ENCODE measurements at places on chromosomes 6 and 20.

DNA sequence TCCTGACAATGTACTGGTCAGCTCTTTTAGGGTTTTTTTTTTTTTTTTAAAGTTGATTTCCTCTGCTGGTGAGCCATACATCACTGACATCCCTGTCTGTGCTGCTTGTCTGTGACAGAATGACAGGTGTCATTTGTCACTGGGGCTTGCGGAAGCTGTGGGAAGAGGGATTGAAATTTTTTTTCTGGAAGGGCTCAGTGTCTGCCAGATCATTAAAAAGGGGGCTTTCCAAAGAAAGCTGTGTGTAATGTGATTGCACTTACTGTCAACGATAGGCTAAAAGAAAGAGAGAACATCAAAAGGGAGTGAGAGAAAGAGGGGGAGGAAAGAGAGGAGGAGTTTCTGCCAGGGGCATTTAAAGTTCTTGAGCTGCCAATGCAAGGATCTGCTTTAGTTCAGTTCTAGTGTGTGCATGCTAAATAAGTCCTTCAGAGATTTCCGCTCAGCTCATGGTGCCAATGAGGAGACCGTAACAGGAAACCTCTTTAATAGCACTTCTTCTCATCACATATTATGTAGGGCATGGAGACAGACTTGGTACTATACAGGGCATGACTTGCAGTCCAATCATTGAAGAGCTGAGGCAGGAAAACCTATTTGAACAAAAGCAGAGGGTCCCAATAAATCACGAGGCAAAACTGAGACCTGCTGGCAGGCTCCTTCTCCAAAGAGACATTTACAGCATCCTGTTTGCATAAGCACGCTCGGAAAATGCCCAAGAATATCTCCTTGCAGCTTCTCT is 177.2 kb downstream of the TSHZ2 start:
- DNase-seq, result no peak

DNA sequence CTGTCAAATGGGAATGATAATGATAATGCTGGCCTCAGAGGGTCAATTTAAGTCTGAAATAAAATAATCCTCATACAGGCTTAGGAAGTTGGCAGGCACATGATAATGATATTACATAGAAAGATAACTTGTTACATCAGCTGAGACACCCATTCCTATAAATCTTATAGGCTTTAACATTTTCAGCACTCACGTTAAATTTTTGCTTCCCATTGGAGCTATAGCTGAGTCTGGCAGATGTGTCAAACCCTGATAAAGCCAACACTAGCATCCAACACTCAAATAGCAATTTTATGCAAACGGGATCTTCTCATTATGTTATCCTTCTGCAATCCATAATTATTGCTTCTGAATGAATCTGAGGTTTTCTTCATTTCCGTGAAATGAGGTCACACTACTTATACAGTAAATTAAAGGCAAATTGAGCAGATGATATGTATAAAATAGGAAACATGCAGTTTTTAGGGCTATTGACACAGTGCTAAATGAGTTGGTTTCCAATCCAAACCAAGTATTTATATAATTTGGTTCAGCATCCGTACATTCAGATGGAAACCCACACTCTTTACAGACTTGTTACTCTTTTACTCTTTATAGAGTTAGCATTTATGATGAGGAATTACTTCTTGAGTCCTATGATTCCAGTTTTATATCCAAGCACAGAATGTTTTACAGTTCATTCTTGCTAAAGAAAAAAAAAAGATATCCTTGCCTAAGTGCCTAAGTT is 481.6 kb downstream of the BTBD3 start:
- no peak for DNase-seq

GRCh38 chr6:134882426-134883038 is 67.4 kb downstream of the ALDH8A1 start:
- DNase-seq, result peak; percentile 65

DNA sequence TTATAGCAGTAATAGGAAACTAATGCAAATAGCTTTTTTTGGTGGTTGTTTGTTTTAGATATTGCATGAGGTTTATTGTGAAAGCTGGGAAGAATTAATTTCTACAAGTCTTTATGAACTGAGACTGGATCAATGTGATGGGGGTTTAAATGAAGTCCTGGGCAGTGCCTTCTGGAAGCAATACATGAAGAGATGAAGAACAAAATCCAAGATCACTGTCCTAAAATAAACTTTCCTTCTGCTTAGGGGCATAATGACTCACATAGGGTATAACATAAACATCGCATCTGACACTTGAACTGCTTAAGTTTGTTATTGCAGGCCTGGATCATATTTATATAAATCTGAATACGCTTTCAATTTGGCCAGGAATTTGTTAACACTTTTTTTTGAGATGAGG is 20.9 kb upstream of the SHLD1 start:
- DNase-seq, result no peak

GRCh38 chr6:134584847-134585516 is 267.1 kb upstream of the SGK1 start:
- no peak for DNase-seq

DNA sequence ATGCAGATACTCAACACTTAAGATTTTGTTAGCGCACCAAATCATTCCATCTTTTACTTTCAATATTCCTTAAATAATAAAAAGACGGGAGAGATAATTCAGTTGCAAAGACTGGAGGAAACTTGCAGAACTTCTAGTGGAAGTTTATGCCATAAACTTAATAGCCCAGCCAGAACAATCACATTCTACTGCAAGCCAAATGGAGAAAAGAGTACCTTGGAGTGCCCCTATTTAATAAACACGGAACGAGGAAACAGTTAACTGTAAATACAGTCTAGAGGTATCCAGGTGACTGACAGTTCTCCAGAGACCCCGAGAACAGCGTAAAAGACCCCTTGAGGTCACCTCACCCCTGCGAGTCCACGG is 635 bp downstream of the SLC35B3 start:
- no peak for DNase-seq

- DNase-seq, result no peak
Measured at GRCh38 chr6:105898286-105898685, 187.8 kb upstream of the PRDM1 start.

DNA sequence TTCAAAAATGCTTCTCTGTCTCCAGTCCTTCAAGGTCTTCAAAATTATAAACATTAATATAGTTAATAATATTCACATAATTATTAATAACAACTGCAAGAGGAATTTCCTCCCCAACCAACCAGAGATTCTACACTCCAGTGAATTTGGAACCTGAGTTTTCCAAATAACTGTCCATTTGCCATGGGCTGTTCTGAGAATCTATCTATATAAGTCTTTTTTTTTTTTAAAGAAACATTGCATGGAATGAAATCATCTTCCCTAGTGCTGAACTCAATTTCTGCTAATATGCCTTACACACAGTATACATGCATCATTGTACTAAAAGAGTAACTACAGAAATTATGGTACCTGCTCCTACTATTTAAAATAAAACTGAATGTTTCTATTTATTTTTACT is 113.9 kb downstream of the SLC22A3 start:
- DNase-seq, result no peak

GRCh38 chr6:72857791-72858585 is 236.1 kb downstream of the KCNQ5 start:
- no peak for DNase-seq

DNA sequence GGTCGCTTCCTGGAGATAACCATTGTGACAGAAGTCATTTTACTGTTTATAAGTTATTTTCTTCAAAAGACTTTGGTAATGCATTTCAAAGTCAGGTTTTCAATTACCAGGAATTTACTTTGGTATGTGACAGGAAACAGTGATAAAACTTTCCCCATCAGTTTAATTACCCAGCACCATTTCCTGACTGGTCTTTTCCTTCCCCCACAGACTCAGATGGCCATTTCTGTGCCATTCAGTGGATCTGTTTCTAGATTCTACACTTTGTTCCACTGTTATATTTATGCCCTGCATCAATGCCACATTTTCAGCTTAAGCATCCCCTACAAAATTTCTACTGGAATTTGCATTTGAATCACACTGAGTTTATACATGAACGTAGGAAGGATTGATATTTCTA is 16.3 kb downstream of the RRBP1 start:
- DNase-seq, result no peak

DNA sequence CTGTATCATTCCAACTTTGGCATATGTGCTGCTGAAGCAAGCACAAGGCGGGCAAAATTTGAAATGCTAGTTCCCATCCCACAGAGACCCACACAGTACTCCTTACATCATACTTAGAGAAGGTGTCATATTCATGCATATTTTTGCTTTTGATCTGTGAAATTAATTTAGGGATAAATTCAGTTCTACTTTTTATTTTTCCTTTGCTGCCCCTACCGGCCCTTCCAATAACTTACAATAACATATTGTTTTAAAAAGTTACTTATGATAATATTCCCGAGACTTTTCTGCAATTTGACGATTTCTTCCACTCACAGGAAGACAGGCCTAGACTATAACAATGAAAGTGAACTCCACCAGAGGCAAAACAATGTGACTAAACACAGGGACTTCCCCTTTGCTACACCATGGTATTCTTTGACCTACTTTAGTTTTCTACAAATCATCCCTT is 35.0 kb downstream of the SESN1 start:
- DNase-seq, result no peak

GRCh38 chr6:33312361-33313104 is 1.3 kb downstream of the TAPBP start:
- DNase-seq, result peak; percentile 50

GRCh38 chr20:59010321-59010994 is 3.4 kb upstream of the CTSZ start:
- no peak for DNase-seq

DNA sequence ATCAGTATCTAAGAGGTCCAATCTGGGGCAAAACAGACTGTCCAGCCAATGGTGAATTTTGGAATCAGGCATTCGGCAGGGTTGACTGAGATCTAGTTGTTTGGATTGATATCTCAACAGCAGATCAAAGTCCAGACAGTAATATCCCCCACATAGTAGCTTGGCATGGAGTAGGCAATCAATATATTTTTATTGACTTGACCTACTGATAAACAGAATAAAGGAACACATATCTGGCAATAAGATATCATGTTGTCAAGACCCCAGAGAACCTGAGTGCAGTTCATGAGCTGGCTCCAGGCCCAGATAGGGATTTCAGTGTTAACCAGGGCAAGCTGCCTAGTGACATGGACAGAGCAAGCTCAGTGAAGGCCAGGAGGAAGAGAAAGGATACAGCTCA is 34.4 kb downstream of the TNFAIP3 start:
- DNase-seq, result no peak

DNA sequence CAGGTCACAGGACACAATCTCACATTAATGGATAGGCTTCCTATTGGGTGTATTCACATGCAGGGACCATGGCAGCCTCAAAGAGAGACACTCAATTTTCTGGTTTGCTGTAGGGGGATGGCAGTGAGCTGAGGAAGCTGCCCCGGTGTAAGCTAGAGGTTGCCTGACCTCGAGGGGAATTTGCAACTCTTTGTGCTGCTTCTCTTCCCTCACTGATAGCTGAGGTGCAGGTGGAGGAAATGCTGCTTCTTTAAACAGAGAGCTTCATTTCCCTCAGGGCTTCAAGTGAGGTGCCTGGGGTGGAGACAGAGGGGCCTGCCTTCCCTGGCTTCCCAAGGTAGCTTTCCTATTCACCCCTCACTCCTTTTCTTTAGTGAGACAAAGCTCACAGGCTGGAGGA is 151.9 kb downstream of the CD83 start:
- no peak for DNase-seq

DNA sequence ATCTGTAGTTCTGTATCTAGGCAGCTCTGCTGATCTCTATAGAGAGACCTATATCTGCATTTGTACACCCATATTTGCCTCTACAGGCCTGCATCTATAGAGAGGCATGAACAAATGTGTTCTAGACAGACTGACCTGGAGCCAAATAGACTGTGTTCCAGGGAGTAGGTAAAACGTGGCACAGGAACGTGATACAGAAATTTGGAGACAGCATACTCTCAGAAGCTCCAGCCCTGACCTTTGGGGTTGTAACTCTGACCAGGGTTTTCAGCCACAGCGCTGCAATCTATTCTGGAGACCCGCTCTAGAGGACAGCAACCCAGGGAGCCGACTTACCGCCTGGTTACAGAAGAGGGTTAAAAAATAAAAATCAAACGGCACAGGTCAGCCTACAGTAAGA is 983 bp downstream of the RBBP9 start:
- DNase-seq, result no peak

GRCh38 chr6:36210182-36210581 is 13.6 kb downstream of the BRPF3 start:
- DNase-seq, result no peak

GRCh38 chr6:97524811-97525210 is 241.8 kb upstream of the MMS22L start:
- DNase-seq, result no peak

- no peak for DNase-seq
Measured at GRCh38 chr6:27678469-27678868, 205.6 kb upstream of the ZNF184 start.

- no peak for DNase-seq
Measured at GRCh38 chr6:62288974-62289373, 2.9 kb upstream of the KHDRBS2 start.

GRCh38 chr20:19212469-19212815 is at the start of gene SLC24A3:
Gene SLC24A3, plus strand, starts transcription at chr20:19212642.
- DNase-seq, result no peak

GRCh38 chr6:42637681-42638080 is 73.9 kb downstream of the UBR2 start:
- no peak for DNase-seq

DNA sequence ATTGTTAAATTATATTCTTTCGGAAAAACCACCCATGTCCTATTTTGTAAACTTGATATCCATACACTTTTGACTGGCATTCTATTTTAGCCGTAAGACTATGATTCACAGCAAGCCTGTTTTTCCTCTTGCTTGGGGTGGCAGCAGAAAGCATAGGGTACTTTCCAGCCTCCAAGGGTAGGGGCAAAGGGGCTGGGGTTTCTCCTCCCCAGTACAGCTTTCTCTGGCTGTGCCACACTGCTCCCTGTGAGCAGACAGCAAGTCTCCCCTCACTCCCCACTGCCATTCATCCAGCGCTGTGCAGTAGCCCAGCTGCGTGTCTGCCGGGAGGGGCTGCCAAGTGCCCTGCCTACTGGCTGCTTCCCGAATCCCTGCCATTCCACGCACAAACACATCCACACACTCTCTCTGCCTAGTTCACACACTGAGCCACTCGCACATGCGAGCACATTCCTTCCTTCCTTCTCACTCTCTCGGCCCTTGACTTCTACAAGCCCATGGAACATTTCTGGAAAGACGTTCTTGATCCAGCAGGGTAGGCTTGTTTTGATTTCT is 2.1 kb upstream of the ESR1 start:
- DNase-seq, result peak; percentile 78

DNA sequence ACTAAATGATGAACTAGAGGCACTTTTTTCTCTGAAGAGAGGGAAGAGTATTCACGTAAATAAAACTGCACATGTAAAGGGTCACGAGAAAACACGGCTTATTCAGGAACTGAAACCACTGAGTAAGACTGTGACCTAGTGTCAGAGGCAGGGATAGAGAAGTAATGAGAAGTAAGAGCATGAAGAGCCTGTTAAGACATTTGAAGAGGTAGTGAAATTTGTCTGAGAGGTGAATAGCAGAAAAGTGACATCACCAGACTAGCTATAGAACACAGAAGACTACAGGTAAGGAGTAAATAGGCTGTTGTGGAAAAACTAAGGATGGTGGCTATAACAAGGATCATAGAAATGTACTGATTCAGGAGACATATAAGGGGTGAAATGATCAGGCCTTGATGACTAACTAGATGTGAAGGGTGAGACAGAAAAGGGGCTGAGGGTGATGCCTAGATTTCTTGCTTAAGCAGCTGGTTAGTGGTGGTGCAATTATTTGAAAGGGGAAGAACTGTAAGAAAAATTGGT is 76.8 kb downstream of the REV3L start:
- no peak for DNase-seq

- DNase-seq, result no peak
Measured at GRCh38 chr6:139047677-139048076, 19.1 kb downstream of the ABRACL start.
